ENCODE measurements at places on chromosomes 2 and 18. TPM values are rescaled to one million over a fixed set of nuclear protein-coding genes. Genes with fewer than 3 reads are reported as not detected.

WDCP gene
- total RNA-seq, result 11.5 TPM

ADNP2 gene
- 56.8 TPM for total RNA-seq

HNMT gene
- total RNA-seq, result 15.7 TPM

TXNDC2 gene
- total RNA-seq, result 15.3 TPM

SCN3A gene
- 3.7 TPM for total RNA-seq

FNDC4 gene
- total RNA-seq, result 39.2 TPM

CHMP3 gene
- total RNA-seq, result 64.6 TPM

TUBB8B gene
- total RNA-seq, result 8.9 TPM

FBXO48 gene
- 1.2 TPM for total RNA-seq

DSC1 gene
- total RNA-seq, result not detected

ZNF804A gene
- 0.50 TPM for total RNA-seq

GRCh38 chr2:171547720-171548119, 25.4 kb downstream of the CYBRD1 start:
- no peak for DNase-seq

- DNase-seq, result no peak
Measured at GRCh38 chr2:235808366-235808765, 314.5 kb downstream of the AGAP1 start.

GRCh38 chr2:167475791-167476190, 587.5 kb downstream of the XIRP2 start:
- no peak for DNase-seq

- DNase-seq, result peak; percentile 85
Measured at GRCh38 chr2:27754138-27754588, 17.4 kb upstream of the MRPL33 start.

DNA sequence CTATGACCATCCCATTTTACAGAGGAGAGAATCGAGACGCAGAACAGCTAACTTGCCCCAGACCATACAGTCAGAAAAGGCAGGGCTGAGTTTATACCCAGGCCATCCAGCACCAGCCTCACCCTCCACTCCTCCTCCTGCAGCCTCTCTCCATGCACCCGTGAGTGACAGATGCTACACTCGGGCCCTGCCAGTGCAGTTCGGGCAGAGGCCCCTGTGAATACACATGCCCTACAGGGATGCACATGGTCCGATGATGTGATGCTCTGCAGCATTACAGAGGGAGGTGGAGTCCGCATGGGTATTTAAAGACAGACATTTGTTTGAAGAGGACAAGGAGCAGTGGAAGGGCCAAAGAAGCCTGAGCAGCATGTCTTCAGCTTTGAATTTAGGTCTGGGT, 75.1 kb upstream of the PXDN start:
- DNase-seq, result no peak

DNA sequence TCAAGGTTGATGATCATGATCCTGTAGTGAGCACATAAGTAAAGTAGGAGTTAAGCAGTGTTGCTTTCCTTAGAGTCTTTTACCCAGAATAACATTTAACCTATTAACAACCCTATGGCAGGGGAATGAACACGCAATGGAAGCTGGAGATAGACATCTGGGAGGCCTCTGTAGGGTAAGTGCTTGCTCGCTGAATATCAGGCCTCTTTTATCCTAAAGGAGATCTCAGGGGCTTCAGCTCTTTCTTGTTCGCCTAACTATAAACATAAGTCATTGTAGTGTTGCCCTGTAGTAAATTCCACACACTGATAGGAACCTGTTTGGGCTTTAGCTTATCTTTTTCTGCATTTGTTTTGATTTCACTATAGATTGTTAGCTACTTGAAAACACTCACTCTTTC, 174.4 kb upstream of the TCF4 start:
- no peak for DNase-seq

- DNase-seq, result no peak
Measured at GRCh38 chr2:142944264-142944663, 66.8 kb downstream of the KYNU start.

GRCh38 chr2:195575879-195576401, 81.1 kb upstream of the SLC39A10 start:
- no peak for DNase-seq

- no peak for DNase-seq
Measured at GRCh38 chr18:22838221-22838620, 94.9 kb upstream of the RBBP8 start.

DNA sequence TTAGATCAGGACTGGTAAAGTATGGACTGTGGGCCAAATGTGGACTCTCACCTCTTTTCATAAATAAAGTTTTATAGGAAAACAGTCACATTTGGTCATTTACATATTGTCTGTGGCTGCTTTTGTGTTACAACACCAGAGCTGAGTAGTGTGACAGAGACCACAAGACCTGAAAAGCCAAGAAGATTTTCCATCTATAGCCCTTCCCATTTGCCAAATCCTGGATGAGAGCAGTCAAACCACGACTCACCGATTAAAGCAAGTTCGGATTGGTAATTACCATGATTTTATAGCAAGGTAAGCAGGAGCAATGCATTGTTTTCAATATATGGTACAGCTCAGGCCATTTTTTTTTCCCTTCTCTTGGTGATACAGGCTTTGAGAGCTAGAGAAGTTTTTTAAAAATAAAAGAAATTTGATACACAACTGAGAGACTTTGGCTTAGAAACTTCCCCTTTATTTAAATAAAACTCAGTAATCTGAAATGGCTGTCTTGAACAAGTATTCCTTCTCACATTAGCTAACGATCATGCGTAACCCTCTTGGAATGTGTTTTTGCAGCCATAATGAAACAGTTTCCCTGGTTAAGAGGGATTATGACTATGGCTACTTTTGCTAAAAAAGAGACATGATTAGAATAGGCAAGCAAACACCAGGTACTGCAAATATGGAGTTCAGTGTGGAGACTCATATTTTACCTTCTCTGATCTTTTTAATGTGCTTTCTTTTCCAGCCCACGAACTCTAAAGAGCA, 9.5 kb upstream of the MALL start:
- no peak for DNase-seq

GRCh38 chr2:71692621-71693277, 239.4 kb downstream of the DYSF start:
- no peak for DNase-seq

DNA sequence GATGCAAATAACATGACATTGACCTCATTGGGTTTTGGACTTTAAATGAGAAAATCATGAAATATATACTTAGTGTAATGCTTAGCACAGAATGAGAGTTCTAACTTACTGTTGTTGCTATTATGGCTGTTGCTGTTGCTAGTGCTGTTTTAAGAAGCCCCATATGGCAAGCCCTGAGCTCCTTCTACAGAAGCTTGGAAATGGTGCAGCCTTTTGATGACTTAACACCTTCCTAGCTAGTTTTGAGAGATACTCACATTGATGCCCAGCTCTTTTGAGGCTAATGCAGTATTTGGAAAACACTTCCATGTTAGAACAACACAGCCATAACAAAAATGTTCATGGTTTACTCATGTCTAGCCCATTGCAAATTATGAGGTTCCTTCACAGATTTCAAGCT, 30.9 kb downstream of the OSR1 start:
- DNase-seq, result no peak

- DNase-seq, result no peak
Measured at GRCh38 chr2:168742258-168742932, 60.0 kb upstream of the NOSTRIN start.

GRCh38 chr18:71293322-71293721, 1004.5 kb downstream of the SOCS6 start:
- DNase-seq, result no peak

- DNase-seq, result no peak
Measured at GRCh38 chr18:11957636-11958035, 23.7 kb upstream of the IMPA2 start.

DNA sequence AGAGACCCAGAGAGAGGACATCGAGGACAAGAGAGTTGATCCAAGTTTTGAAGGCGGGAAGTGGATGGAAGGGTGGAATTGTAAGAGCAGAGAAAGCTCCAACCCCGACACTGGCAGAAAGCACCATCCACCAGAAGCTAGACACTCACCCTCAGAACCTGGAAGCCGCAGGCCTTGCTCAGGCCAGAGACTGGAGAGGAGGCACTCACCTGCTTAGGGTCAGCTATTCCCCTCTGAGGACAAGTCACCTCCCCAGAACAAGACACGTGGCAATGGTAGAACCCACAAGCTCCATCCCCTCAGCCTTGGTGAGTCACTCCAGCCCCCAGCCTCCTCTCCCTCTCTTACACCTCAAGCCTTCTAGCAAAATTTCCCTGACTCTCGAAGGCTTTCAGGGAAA, 64.9 kb downstream of the STEAP3 start:
- no peak for DNase-seq

DNA sequence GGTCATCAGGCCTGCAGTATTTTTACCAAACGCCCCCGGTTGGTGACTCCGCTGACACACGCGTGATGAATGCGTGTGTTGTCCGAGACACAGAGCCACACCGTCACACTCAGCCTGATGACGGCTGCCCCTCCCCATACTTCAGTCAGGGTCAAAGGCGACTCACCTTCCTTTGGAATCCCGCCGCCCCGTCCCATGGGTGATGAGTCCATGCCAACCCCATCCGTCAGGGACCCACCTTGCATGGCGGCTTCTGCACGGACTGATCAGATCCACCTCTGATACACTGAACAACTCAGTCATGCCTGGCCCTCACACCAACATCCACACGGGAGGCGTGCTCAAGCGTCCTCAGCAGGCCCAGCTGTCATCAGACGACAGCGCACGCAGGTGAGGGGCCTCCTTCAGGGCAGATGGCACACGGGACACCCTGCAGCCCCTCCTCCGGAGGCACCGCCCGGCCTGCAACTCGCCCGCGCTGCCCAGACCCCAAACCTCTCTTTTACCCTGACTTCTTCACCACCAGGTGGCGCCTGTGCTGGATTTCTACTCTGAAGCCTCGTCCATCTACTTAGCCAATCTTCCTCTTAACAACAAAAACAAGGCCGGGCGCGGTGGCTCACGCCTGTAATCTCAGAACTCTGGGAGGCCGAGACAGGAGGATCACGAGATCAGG, 89.2 kb downstream of the ZNF516 start:
- DNase-seq, result peak; percentile 83

- DNase-seq, result no peak
Measured at GRCh38 chr18:52829876-52830405, 489.9 kb downstream of the DCC start.

DNA sequence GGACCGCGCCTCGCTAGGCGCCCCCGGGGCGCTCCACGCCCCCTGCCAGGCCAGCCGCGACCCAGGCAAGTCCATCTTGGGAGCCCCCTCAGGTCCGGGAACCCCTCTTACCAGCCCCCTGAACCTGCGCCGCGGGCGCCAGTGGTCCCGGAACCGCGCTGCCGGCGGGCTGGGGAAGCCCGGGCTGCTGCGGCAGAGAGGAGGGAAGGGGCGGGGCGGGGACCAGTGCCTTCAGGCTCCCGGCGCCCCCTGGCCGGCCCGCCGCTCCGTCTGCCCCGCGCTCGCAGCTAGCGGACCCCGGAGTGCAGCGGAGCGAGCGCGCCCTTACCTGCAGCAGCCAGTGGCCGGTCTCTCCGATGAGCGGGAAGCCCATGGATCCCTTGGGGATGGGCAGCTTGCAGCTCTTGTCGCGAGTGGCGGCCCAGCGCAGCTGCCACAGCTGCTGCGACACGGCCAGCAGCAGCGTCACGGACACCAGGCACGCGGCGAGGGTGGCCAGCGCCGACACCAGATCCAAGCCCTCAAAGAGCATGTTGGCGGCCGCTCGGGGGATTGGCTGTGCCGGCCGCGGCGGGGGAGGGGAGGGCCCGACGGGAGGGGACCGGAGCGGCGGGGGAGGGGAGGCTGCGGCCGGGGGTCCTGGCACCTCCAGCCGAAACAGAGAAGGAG, at the start of gene CYP26B1:
TSS of gene CYP26B1 (minus strand) at position 560 of the 669 bp plus-strand sequence. CDS start at position 532, 28 bp downstream.
- no peak for DNase-seq

DNA sequence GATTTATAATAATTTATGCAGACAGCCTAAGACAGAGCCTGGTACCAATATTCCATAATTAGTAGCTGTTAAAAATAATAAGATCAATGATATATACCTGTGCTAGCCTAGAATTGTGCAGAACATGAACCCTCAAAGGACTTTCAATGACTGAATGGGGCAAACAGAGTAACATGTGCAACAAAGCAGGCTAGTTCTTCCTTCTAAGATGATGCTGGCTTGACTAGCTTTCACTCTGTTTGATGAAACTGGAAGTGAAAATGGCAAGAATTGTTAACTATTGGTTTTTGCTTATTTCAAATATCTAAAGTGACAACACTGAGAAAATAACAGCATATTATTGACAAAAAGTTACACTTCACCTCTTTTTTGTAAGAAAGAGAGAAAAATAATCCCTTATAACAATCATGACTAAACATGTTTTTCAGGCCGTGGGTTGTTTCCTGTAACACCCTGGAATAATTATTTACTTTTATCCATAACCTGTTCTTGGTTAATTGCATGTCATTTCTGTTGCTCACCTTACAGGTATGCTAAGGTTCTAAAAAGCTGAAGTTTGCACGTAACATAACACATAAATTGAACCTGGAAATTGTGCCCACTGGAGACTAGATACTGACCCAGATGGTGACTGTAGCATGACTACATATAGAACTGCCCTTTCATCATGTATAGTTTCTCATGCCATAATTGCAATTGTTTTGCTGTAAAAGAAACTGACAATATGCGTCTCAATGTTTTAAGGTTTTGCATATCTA, 108.7 kb downstream of the C18orf54 start:
- no peak for DNase-seq

DNA sequence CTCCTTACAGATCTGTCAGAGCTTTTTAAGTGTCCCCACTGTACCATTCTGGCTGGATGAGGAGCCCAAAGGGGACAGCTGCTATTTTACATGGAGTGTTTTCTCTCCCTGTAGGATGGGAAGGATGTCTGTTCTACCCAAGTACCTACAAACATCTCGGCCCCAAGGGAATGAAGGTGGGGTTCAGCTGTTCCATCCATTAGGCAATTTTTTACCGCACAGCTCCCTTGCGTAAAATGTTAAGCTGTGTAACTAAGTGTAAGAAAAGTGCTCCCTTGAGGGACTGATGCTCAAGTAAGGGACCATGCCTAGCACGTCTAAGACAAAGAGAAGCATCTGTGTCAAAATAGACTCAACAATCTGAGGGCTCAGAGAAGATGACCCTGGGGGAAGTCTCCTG, 180.3 kb downstream of the MYO5B start:
- no peak for DNase-seq
